ENCODE measurements at places on chromosomes 12 and 14. TPM values are rescaled to one million over a fixed set of nuclear protein-coding genes. Genes with fewer than 3 reads are reported as not detected.

- peak; percentile 58 for DNase-seq
Observed at GRCh38 chr12:48980389-48980952, 2.3 kb downstream of the WNT1 start.

- DNase-seq, result no peak
Observed at GRCh38 chr12:109756457-109756856, 42.8 kb downstream of the FAM222A start.

DAO gene
- total RNA-seq, result 4.8 TPM

GRCh38 chr14:58731465-58732293, 93.9 kb downstream of the DACT1 start:
- no peak for DNase-seq

- no peak for DNase-seq
Observed at GRCh38 chr12:42992826-42993225, 403.3 kb upstream of the PRICKLE1 start.

DNA sequence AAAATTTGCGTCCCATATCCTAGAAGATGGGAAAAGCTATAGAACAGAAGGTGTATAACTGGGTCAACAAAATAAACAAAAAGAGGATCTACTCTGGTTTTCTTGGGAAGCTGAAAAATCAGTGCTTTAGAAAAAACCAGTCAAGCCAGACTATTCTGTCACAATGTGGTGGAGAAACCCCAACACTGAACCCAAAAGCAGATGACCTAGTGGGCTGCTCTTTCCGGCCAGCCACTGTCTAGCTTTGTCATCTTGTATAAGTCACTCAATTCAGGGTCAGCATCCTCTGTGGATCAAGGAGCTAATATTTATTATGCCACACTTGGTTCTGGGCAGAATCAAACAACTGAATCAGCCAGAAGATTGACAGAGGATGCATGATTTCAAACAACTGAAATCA, 26.6 kb upstream of the TMCC3 start:
- no peak for DNase-seq

OVCH1 gene
- total RNA-seq, result not detected

- DNase-seq, result no peak
Observed at GRCh38 chr14:94466706-94467370, 9.2 kb downstream of the SERPINA9 start.

DNA sequence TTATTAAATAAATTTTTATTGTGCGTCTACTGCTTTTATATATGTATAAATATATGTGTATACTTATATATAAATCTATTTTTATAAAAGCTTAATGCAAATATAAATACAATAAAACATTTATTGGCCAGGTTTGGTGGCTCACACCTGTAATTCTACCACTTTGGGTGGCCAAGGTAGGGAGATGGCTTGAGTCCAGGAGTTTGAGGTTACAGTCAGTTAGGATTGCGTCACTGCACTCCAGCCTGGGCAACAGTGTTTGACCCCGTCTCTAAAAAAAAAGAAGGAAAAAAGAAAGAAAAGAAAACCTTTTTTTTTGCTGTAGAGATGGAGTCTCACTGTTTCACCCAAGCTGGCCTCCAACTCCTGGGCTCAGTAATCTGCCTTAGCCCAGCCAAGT, 20.9 kb downstream of the ACTR6 start:
- no peak for DNase-seq

ZNF891 gene
- 1.4 TPM for total RNA-seq

- DNase-seq, result no peak
Observed at GRCh38 chr12:18261906-18262305, 588 bp downstream of the PIK3C2G start.

DNA sequence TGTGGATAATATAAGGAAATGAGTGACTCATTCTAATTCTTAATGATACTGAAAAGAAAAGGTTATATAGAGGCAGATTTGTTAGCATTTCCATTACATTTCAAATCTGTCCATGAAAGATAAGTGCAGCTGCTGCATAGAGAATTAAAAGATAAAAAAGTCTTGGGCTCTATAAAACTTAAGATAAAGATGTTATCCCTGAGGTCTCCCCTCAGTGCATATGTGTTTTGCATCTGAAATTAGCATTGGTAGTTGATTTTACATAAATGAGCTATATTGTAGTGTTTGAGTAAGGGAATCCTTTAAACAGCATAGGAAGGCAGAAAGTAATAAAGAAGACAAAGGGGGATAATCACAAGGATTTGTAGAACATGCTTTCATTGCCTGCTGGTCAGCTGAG, 206.2 kb downstream of the FSCB start:
- DNase-seq, result no peak

TSHR gene
- total RNA-seq, result 0.60 TPM

DNA sequence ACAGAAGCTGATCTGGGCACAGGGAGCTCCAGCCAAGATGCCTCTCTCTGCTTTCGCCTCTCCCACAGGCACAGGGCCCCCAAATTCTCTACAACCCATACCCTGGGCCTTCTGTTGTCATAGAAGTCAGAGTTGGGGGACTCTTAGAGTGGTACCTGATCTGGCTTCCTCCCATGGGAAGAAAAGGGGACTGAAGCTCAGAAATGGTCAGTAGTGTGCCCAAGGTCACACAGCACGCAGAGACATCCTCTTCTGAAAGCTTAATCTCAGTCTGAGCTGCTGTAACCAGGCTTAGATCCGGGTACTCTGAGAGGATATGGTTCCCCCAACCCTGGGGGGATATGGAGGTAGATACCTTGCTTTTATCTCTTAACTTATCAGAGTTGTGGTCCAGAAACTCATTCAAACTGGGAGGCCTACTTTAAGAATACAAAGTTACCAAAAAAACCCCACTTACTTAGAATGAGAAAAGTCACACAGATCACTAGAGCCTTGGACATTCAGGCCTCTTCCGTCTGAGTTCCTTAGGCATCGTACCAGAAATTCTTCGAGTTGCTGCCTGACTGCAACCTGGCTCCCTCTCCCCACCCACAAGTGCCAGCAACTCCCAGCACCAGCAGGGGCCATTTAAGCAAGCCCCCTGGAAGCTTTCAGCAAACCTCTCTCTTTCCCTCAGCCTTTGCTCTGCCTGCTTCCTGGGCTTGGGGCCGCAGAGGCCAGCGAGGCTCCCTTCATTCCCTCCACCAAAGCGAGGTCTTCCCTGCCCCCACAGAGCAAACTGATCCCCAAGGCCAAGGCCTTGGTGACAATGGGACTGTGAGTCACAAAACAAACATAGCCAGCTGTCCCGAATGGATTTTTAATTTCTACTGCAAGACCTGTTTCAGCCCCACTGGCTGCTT, 13.9 kb downstream of the KRT7 start:
- no peak for DNase-seq

SIX1 gene
- 0.16 TPM for total RNA-seq

DNA sequence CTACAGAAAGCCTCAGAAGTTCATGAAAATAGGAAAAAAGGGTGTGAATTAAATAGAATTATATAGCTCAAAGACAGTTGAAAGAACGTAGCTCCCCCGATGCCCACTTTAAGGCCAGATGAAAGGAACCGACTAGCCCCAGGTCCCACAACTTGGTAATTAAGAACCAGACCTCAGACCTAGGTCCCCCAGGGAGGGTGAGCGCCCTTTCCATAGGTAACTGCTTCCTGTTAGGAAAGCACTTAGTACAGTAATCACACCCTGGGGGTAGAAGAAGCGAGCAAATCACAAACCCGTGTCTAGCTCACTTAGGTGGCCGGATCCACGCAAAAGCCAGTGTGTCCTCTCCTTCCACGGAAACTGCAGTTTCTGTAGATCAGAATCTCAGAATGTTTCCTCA, 77.1 kb downstream of the PLXNC1 start:
- no peak for DNase-seq

Measured in mucosa of descending colon (tissue), 3 donors.